ENCODE measurements at places on chromosomes 3 and 15. TPM values are rescaled to one million over a fixed set of nuclear protein-coding genes. Genes with fewer than 3 reads are reported as not detected.

GNAT1 gene
- total RNA-seq, result not detected

C3orf70 gene
- 0.03 TPM for total RNA-seq

P3H2 gene
- 34.5 TPM for total RNA-seq

CELSR3 gene
- total RNA-seq, result 3.9 TPM

SNX22 gene
- total RNA-seq, result 1.3 TPM

PLSCR2 gene
- not detected for total RNA-seq

SLC9C1 gene
- total RNA-seq, result not detected

GABRA5 gene
- total RNA-seq, result 104 TPM

SLC22A14 gene
- 0.05 TPM for total RNA-seq

IL16 gene
- not detected for total RNA-seq

TMIE gene
- total RNA-seq, result 0.17 TPM

SLC28A2 gene
- not detected for total RNA-seq

MFGE8 gene
- total RNA-seq, result 309 TPM

C15orf62 gene
- total RNA-seq, result 0.13 TPM

SLC9A9 gene
- total RNA-seq, result 0.23 TPM

CPN2 gene
- total RNA-seq, result not detected

TNFSF10 gene
- total RNA-seq, result not detected

SEMA3B gene
- 6.2 TPM for total RNA-seq

DPPA2 gene
- total RNA-seq, result not detected

KIF9 gene
- 13.3 TPM for total RNA-seq

GOLGA6A gene
- 0.12 TPM for total RNA-seq

SCAMP5 gene
- 12.1 TPM for total RNA-seq

USP19 gene
- total RNA-seq, result 21.9 TPM

ERC2 gene
- total RNA-seq, result not detected

CYP19A1 gene
- 0.22 TPM for total RNA-seq

BSN gene
- 0.14 TPM for total RNA-seq

TRAK1 gene
- total RNA-seq, result 15.3 TPM

ONECUT1 gene
- 0.24 TPM for total RNA-seq

USP13 gene
- total RNA-seq, result 12.7 TPM

QTRT2 gene
- total RNA-seq, result 20.0 TPM

GALNT15 gene
- 0.05 TPM for total RNA-seq

THUMPD3 gene
- total RNA-seq, result 58.2 TPM
